NCI-H446 (cell line): ENCODE measurements at places on chromosomes 4 and X.

DNA sequence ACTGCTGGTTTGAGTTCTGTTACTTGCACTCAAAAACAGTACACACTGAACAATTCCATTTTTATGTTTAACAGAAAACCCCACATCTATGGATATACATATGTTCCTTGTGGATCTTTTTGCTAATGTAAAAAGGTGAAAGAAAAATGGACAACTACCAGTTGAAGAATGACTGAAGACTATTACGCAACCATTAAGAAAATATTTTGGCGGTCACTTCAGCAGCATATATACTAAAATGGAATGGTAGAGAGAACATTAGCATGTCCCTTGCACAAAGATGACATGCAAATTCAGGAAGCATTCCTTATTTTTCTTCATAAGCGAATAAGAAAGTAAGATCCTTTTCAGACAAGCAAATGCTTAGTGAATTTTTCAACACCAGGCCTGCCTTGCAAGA lies 84.6 kb upstream of the FMR1 start:
- DNase-seq, result no peak

- DNase-seq, result no peak
Measured at GRCh38 chr4:155638195-155638965, 28.3 kb upstream of the GUCY1A1 start.

DNA sequence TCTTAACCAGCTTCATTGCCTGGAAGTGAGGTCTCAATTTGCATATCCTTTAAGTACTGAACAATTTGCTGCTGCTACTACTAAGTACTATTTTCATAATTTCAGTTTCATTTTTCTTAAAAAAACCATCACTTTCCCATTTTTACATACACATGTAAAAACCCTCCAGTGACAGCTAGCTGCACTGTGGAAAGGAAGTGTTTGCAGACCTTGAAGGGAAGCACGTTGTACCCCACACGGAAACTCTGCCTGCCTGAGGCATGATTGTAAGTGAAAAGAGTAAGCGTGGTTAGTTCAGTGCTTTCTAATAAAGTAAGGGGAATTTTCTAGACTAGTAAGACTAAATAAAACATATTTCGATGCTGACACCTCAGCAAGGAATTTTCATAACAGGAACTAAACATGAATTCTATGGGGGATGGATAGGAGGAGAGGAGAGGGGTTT lies 103.6 kb downstream of the RAPGEF2 start:
- DNase-seq, result no peak

- DNase-seq, result no peak
Measured at GRCh38 chr4:33422656-33423055, 2702.5 kb downstream of the PCDH7 start.

GRCh38 chr4:76736414-76736813 lies 161.5 kb downstream of the SOWAHB start:
- no peak for DNase-seq

- DNase-seq, result no peak
Measured at GRCh38 chr4:156966836-156967235, 4.8 kb downstream of the PDGFC start.

GRCh38 chr4:10981096-10981495 lies 296.5 kb upstream of the CLNK start:
- DNase-seq, result no peak

DNA sequence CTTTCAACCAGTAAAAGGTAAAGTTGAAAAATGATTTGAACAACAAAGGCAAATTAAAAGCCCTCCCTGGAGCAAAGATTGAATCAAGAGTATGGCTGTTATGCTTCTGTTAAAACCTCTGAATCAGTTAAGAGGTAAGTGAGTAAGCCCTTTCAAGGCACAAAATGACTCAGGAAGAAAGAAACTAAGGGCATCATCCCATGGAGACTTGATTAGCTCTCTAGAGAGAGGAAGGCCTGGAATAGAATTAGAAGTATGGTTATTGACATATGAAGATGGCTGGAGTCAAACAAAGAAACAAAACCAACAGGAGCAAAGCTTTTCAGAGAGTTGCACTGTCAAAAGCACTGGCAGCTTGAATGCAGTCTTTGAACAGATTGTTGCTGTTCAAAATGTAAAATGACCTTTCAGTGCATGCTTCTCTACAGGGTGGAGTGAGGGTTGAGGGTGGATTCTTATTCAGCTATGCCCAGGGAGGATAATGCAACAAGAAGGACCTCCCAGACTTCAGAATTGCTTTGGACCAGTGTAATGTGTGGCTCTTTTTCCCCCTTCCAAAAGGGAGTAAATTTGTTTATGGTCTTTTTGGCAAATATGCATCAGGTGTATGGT lies 365.5 kb downstream of the GBA3 start:
- DNase-seq, result no peak

GRCh38 chr4:142812091-142812490 lies 34.0 kb downstream of the INPP4B start:
- DNase-seq, result no peak

DNA sequence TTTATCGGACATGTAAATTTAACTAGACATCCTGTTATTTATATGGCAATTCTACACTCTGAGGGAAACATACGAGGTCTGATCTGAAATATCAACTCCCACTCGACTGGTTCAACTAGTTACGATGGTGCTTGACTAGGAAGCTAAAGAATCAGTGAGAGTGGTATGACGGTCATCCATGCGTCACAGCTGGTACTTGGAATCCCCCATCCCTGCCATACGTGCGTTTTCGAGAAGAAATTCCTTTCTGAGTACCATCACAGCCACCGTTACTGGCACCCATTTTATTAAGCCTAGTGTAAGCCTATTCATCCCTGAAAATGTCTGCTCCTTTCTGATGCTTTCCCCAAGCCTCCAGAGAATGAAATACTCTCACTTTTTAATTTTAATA lies 695 bp upstream of the PIGA start:
- peak; percentile 19 for DNase-seq

DNA sequence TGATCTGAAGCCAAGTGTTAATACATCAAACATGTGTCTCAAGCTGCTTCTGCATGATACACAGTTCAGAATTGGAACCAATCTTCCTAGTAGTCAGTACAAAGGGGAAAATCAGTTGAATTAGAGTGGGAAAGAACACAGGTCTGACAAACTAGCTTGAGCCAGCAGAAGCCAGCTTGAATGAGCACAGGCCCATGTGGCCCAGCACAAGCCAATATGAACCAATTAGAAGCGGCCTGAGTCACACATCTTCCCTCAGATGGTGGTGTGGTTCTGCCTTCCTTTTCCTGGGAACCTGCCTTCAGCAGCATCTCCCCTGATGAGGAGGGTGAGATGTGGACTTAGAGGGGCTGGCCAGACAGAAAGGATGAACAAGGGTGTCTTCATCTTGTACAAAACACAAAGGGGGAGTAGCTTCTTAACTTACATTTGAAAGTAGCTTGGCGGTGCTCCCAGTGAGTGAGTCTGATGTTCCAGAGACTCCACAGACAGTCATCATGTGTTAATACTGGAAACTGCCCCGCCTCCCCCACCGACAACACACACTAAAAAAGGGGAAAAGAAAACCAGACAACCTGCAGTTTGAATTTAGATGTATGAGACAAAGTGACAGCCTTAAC lies 72.0 kb downstream of the FRMPD4 start:
- peak; percentile 78 for DNase-seq

DNA sequence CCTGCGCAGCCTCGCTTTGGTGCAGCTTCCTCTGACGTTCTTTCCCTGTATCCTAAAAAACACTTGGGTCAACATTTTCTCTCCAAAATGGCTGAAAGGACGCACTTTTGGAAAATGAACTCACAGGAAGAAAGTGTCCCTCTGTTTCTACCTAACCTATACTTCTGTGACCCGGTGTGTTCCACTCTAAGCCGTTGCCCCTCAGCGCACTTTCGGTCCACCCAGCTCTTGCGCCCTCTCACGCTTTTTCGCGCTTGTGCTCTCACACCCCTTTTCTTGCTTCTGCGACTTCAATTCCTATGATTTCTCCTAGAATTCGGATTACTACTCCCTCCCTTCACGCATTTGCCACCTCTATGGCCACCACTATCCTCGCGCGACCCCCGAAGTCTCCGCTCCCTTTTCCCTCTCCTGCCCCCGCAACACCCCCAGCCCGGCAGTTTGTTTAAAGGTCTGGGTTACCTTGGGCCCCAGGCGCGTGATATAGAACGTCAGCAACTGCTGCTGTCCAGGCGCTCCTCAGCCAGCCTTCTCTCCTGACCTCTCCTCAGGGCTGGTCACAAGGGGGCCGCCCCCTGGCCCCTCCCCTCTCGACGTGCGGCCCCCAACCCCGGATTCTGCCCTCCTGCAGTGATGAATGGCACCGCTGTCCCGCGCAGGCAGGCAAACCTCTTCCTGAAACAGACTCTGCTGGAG lies at the start of gene USP51:
Gene USP51 (minus strand): TSS at position 535 of the 696 bp plus-strand sequence. CDS start 909 bp downstream, outside the sequence.
- no peak for DNase-seq

- no peak for DNase-seq
Measured at GRCh38 chr4:141705048-141705746, 68.8 kb downstream of the IL15 start.

GRCh38 chr4:122705009-122705408 lies 27.5 kb upstream of the BBS12 start:
- DNase-seq, result no peak

GRCh38 chr4:5232549-5232948 lies 181.3 kb downstream of the STK32B start:
- no peak for DNase-seq

- DNase-seq, result no peak
Measured at GRCh38 chr4:149265645-149266044, 550.0 kb downstream of the IQCM start.

- no peak for DNase-seq
Measured at GRCh38 chrX:143635915-143636314, at the start of gene SLITRK4. TSS of gene SLITRK4 (minus strand) at chrX:143636101. CDS start at chrX:143631108, 4,993 bp downstream.
